Ascending aorta (tissue), 2 donors: ENCODE measurements at places on chromosomes 12 and 14.
A peak's percentile ranks its signal among the peaks of the same experiment; 100 is the strongest.

DNA sequence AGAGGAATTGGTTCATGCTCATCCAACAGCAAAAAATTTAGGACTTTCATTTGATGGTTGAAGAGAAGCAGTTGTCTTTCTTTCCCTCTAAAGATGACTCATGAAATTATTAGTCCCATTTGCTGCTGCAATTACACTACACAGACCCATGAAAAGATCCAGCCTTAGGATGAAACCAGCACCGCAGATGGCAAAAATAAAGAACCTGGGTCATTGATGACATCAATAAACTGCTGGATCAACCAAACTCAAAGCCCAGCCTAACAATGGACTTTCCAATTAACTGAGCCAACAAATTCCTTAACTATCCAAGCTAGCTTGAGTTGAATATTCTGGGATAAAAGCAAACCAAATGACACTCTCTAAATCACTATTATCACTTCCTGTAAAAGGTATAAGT lies 20.7 kb downstream of the DICER1 start:
- no peak overlapping the region for H3K4me3 ChIP-seq
- no peak for DNase-seq
- no peaks in the 10 kb centered on the region for H3K27me3 ChIP-seq
- peaks cover 25% of the 10 kb centered on the region for H3K4me1 ChIP-seq
- H3K27ac ChIP-seq, result no peak overlapping the region

GRCh38 chr12:93219947-93220346 lies 157.8 kb upstream of the NUDT4 start:
- H3K27me3 ChIP-seq, result no peaks in the 10 kb centered on the region
- DNase-seq, result no peak
- H3K4me3 ChIP-seq, result no peak overlapping the region
- no peak overlapping the region for H3K27ac ChIP-seq

- no peak for DNase-seq
- no peaks in the 10 kb centered on the region for H3K4me1 ChIP-seq
- H3K27ac ChIP-seq, result no peak overlapping the region
Observed at GRCh38 chr12:17489452-17489851, 600.5 kb downstream of the RERGL start.

- H3K4me3 ChIP-seq, result no peak overlapping the region
- H3K27me3 ChIP-seq, result no peaks in the 10 kb centered on the region
- peaks cover 11% of the 10 kb centered on the region for H3K4me1 ChIP-seq
- H3K36me3 ChIP-seq, result no peaks in the 10 kb centered on the region
- DNase-seq, result no peak
- H3K27ac ChIP-seq, result no peak overlapping the region
Observed at GRCh38 chr12:20360407-20360806, 7.9 kb upstream of the PDE3A start.

DNA sequence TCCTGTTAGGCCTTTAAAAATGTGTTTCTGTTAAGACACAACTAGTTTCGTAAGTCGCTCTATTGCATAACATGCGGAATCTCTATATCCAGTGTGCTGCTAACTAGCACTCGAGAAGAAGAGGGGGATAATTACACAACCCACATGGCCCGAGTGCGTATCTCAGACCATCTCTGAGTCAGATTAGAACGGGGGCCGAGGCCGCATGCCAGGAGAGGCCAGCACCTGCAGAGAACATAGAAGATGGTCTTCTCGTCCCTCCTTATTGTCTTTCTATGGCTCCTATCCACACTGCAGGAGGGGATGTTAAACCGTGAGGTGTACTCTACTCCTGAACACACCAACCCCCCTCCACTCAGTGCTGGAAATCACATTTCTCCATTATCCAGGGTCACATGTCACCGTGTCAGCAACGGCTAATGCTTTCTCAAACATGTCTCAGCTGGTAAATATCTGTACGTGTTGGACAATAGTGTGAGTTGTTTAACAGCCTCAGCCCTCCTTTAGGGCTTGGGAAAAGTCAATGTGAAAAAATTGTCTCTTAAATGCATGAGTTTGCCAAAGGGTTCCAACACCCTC lies 56.3 kb downstream of the CCDC88C start:
- no peaks in the 10 kb centered on the region for H3K27me3 ChIP-seq
- H3K4me1 ChIP-seq, result no peaks in the 10 kb centered on the region
- H3K4me3 ChIP-seq, result no peak overlapping the region
- H3K36me3 ChIP-seq, result no peaks in the 10 kb centered on the region
- no peak for DNase-seq
- H3K27ac ChIP-seq, result no peak overlapping the region

DNA sequence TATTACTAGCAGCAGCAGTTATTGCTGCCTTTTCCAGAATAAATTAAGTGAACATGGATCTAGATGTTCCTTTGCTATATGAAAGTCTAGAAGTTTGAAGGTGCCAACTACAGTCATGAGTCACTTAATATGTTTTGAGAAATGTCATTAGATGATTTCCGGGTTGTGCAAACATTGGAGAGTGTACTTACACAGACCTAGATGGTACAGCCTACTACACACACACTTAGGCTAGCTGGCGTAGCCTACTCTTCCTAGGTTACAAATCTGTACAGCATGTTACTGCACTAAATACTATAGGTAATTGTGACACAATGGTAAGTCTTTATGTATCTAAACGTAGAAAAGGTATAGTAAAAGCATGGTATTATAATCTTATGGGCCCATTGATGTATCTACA lies 368.1 kb downstream of the PDZRN4 start:
- H3K4me1 ChIP-seq, result no peaks in the 10 kb centered on the region
- no peaks in the 10 kb centered on the region for H3K27me3 ChIP-seq
- no peak overlapping the region for H3K27ac ChIP-seq
- H3K4me3 ChIP-seq, result no peak overlapping the region
- DNase-seq, result no peak

DNA sequence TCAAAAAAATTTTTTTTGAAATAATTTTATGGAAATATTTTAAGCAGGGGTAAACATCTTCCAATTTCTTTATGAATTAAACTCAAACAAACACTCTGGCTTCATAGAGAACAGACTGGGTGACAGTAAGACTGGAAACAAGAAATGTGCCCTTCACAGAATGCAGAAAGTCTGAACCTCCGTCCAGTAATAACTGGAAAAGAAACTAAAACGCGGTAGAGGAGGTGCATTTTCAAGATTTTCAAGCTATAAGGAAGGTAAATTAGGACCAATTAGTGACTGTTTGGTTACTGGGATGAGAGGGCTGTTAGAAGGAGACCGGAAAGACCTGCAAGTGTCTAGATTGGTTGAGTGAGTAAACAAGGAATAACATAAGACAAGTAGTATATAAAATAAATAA lies 245.7 kb downstream of the CEP128 start:
- H3K4me3 ChIP-seq, result no peak overlapping the region
- no peaks in the 10 kb centered on the region for H3K36me3 ChIP-seq
- no peaks in the 10 kb centered on the region for H3K4me1 ChIP-seq
- DNase-seq, result no peak
- no peak overlapping the region for H3K27ac ChIP-seq
- no peaks in the 10 kb centered on the region for H3K27me3 ChIP-seq

DNA sequence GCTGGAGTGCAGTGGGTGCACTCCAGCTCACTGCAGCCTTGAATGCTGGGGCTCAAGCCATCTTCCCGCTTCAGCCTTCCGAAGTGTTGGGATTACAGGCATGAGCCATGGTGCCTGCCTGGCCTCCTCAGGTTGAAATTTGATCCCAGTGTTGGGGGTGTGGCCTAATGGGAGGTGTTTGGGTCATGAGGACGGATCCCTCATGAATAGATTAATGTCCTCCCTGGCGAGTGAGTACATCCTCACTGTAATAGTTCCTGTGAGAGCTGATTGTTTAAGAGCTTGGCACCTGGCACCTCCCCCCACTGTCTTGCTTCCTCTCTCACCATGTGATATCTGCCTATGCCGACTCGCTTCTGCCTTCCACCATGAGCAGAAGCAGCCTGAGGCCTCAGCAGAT lies 84.7 kb downstream of the TSPAN9 start:
- peaks cover 5% of the 10 kb centered on the region for H3K4me1 ChIP-seq
- no peak for DNase-seq
- H3K27me3 ChIP-seq, result no peaks in the 10 kb centered on the region
- no peaks in the 10 kb centered on the region for H3K36me3 ChIP-seq

DNA sequence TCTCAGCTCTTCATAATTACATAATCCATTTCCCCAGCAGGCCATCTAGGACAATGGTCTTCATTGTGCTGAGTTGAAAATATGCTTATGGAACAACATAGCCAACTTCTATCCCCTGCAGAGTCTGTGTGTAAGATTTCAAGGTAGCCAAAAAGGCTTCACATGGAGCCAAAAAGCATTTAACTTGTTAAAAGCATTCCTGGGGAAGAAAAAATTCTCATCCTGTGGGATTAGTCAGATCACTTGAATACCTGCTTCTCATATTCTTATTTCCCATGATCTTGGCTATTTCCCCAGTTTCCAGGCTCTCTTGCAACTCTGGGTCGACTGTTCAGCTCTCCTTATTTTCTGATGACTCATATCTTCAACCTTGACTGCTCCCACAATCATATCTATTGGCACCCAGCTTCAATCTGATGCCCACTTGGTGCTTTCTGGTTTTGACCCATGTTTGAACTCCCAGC lies 178.9 kb downstream of the KLHL28 start:
- H3K4me1 ChIP-seq, result no peaks in the 10 kb centered on the region
- H3K27ac ChIP-seq, result no peak overlapping the region
- no peak overlapping the region for H3K4me3 ChIP-seq

GRCh38 chr12:18130851-18131250 lies 40.9 kb upstream of the RERGL start:
- no peak overlapping the region for H3K4me3 ChIP-seq
- no peaks in the 10 kb centered on the region for H3K4me1 ChIP-seq
- no peaks in the 10 kb centered on the region for H3K36me3 ChIP-seq
- H3K27ac ChIP-seq, result no peak overlapping the region
- H3K27me3 ChIP-seq, result no peaks in the 10 kb centered on the region
- DNase-seq, result no peak

GRCh38 chr12:6952121-6952862 lies 1.1 kb downstream of the PTPN6 start:
- peak overlapping the region; percentile 38 for H3K27ac ChIP-seq
- no peak for DNase-seq
- no peaks in the 10 kb centered on the region for H3K36me3 ChIP-seq
- no peaks in the 10 kb centered on the region for H3K4me1 ChIP-seq
- no peak overlapping the region for H3K4me3 ChIP-seq
- no peaks in the 10 kb centered on the region for H3K27me3 ChIP-seq

- DNase-seq, result no peak
- no peaks in the 10 kb centered on the region for H3K36me3 ChIP-seq
- no peak overlapping the region for H3K4me3 ChIP-seq
- H3K27me3 ChIP-seq, result no peaks in the 10 kb centered on the region
- H3K4me1 ChIP-seq, result peaks cover 11% of the 10 kb centered on the region
Observed at GRCh38 chr14:56333359-56334292, 215.4 kb downstream of the PELI2 start.

DNA sequence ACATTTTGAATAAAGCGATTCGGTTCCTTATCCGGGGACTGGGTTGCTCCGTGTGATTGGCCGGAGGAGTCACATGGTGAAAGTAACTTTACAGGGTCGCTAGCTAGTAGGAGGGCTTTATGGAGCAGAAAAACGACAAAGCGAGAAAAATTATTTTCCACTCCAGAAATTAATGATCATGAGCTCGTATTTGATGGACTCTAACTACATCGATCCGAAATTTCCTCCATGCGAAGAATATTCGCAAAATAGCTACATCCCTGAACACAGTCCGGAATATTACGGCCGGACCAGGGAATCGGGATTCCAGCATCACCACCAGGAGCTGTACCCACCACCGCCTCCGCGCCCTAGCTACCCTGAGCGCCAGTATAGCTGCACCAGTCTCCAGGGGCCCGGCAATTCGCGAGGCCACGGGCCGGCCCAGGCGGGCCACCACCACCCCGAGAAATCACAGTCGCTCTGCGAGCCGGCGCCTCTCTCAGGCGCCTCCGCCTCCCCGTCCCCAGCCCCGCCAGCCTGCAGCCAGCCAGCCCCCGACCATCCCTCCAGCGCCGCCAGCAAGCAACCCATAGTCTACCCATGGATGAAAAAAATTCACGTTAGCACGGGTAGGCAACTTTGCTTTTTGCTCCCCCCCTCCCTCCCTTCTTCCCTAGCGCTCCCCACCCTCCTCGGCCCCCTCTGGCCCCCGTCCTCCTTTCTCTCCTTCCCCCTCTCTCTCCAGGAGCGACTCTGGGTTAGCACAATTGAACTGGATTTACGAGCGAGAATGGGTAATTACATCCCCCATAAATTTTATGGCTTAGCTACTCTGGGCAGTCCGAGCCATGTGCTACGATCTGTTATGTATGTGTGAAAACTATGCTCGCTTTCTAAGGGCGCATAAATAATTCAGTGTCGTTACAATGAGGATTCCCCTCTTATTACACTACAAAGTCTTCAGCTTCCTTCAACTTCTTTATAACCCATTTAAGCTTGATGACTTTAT lies at the start of gene HOXC4:
HOXC4 (plus strand) TSS at position 85 of the 991 bp plus-strand sequence; CDS start at position 173, 88 bp downstream.
- H3K27ac ChIP-seq, result peak within 1 kb of the TSS; percentile 66
- peak within 1 kb of the TSS; percentile 80 for H3K4me3 ChIP-seq
- no peaks in the 10 kb centered on the region for H3K27me3 ChIP-seq

GRCh38 chr14:52949711-52950409 lies 990 bp downstream of the FERMT2 start:
- DNase-seq, result no peak
- H3K27me3 ChIP-seq, result no peaks in the 10 kb centered on the region
- H3K36me3 ChIP-seq, result peaks cover 6% of the 10 kb centered on the region
- peaks cover 41% of the 10 kb centered on the region for H3K4me1 ChIP-seq
- peak overlapping the region; percentile 98 for H3K27ac ChIP-seq

GRCh38 chr12:28870839-28871440 lies 278.1 kb upstream of the FAR2 start:
- H3K27me3 ChIP-seq, result no peaks in the 10 kb centered on the region
- H3K4me1 ChIP-seq, result no peaks in the 10 kb centered on the region
- H3K27ac ChIP-seq, result no peak overlapping the region
- no peak for DNase-seq
- no peak overlapping the region for H3K4me3 ChIP-seq
- no peaks in the 10 kb centered on the region for H3K36me3 ChIP-seq

DNA sequence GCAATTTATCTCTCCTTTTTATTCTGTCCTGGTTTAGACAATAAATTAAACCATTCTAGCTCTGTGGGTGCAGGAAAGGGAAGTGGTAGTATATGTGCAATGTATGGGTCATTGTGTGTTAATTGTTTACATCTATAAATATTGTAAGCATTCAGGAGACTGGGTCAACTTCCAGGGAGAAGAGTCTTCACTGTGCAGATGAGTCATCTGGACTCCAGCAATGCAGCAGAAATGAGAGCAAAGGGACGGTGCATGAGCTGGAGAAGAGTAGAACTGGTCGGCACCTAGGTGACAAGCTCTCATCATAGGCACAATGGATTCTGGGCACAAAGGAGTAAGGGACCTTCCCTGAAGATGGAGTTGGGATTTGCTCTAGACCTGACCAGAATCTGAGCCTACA lies 211.1 kb upstream of the DAAM1 start:
- no peaks in the 10 kb centered on the region for H3K27me3 ChIP-seq
- no peak for DNase-seq
- H3K36me3 ChIP-seq, result no peaks in the 10 kb centered on the region
- no peaks in the 10 kb centered on the region for H3K4me1 ChIP-seq
- no peak overlapping the region for H3K4me3 ChIP-seq

- H3K36me3 ChIP-seq, result no peaks in the 10 kb centered on the region
- H3K27me3 ChIP-seq, result no peaks in the 10 kb centered on the region
- H3K4me1 ChIP-seq, result peaks cover 8% of the 10 kb centered on the region
- peak overlapping the region; percentile 92 for H3K27ac ChIP-seq
- no peak for DNase-seq
Observed at GRCh38 chr14:50311337-50311971, 575 bp downstream of the L2HGDH start.

- DNase-seq, result no peak
- no peak overlapping the region for H3K4me3 ChIP-seq
- H3K36me3 ChIP-seq, result no peaks in the 10 kb centered on the region
- no peak overlapping the region for H3K27ac ChIP-seq
- H3K4me1 ChIP-seq, result no peaks in the 10 kb centered on the region
Observed at GRCh38 chr12:21428241-21428640, 9.2 kb upstream of the PYROXD1 start.

- no peaks in the 10 kb centered on the region for H3K4me1 ChIP-seq
- no peak overlapping the region for H3K4me3 ChIP-seq
- H3K27me3 ChIP-seq, result no peaks in the 10 kb centered on the region
- no peak for DNase-seq
- no peaks in the 10 kb centered on the region for H3K36me3 ChIP-seq
Observed at GRCh38 chr14:55451398-55451797, 11.0 kb upstream of the TBPL2 start.
